CD4-positive, alpha-beta T cell treated with Interleukin-6 at 100 ng/mL for 8 hours (primary cell): ENCODE measurements at places on chromosomes 6 and 20.

DNA sequence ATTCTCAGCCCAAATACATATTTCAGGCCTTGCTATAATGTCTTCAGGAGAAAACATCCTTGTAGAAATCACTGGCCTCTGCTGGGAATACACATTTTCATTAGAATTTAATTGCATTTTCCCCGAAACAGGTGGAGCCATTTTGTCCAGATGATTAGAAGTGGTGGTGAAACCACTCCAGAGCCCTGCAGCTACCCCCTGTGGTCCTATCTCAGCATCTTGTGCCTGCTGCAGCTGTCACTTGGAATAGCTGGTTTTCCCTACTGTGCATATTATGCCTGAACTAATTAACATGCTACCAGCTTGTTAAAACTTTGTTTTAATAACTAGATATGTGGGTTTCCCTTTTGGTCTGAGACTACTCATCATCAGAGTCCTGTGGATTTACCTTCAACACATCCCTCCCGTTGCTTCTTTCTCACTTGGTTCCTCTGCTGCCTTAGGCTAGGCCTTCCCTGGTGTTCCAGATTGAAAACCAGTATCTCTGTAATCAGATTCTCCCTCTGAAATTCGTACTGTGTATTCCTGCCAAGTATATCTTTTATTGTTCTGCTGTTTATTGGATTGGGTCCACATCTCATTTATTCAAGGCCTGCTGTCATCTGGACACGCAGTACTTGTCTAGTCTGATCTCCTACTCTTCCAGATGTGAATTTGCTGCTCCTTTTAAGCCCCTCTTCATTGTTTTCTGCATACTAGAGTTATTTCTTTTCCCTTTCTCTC lies 15.2 kb downstream of the DNAH8 start:
- no peak for DNase-seq

DNA sequence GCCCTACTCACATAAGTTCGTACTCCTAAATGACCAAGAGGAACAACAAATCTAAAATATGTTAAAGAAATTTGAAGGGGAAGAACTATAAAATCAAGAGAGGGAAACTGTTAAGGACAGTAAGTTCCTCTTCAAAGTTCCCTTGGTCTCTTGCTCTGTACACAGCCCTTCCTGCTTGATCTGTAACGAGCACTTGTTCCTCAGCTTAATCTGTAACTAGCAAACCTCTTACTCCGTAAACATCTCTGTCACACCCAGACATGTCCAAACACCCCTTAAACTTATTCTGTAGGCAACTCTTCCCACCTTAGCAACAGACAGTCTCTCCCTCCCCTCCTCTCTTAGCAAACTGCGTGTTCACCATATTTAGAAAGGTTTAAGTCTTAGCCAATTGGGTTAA lies 29.9 kb downstream of the PLN start:
- no peak for DNase-seq

- DNase-seq, result no peak
Measured at GRCh38 chr6:156352861-156353260, 424.3 kb upstream of the ARID1B start.

DNA sequence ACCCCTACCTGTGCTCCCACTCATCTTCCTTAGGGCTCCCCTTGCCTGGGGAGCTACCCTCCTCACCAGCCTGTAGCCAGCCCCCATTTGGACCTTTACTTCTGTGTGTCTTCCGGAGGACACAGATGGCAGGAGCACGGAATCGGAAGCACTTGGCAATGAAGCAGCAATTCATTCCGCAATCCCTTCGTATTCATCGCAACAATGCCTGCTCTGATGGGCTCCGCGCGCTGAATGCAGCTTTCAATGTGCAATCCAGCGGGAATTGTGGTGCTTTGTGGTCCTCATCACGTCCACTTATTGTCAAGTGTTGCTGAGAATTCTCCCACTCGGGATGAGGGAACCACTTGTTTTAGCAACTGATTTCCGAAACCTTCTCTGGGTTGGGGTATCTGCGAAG lies 336.0 kb downstream of the DHX35 start:
- DNase-seq, result no peak

- no peak for DNase-seq
Measured at GRCh38 chr20:10762216-10762615, 88.4 kb upstream of the JAG1 start.

GRCh38 chr6:151240036-151240685 lies 394 bp downstream of the AKAP12 start:
- no peak for DNase-seq

- no peak for DNase-seq
Measured at GRCh38 chr6:157791450-157791849, 31.6 kb upstream of the SNX9 start.

DNA sequence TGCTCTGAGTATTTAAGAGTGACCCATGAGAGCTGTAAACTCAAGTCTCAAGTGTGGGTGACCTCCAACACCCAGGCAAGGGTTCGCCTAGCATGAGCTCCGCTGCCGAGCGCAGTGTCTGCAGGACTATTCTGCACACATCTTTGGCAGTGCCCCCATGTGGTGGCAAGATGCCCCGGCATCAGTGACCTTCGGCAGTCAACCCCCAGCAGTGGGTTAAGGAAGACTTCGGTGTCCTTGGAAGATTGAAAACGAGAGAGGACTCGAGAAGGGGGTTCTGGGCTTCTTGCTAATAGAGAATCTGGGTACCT lies 43.1 kb downstream of the RBM38 start:
- no peak for DNase-seq

DNA sequence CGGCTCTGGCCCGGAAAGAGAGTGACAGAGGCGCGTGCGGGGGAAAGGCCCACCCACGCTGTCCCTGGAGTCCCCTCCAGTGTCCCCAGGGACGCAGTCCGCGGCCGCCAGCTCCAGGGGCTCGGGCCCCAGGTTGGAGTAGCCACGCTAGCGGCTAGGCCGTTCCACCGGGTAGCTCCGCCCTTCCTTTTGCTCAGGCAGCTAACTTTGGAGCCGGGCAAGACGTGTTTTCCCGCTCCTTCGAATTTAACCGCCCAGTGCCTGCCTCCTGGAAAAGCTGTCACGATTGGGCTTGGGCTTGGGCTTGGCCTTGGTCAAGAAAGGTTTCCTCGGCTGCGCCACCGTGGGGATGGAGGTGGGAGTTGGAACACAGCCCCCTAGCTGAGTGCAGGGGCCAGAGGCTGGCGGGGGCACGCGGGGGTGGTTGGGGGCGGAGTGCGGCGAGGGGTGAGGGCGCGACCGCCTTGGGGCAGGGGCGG lies 4.7 kb downstream of the LINC00237 start:
- DNase-seq, result no peak

DNA sequence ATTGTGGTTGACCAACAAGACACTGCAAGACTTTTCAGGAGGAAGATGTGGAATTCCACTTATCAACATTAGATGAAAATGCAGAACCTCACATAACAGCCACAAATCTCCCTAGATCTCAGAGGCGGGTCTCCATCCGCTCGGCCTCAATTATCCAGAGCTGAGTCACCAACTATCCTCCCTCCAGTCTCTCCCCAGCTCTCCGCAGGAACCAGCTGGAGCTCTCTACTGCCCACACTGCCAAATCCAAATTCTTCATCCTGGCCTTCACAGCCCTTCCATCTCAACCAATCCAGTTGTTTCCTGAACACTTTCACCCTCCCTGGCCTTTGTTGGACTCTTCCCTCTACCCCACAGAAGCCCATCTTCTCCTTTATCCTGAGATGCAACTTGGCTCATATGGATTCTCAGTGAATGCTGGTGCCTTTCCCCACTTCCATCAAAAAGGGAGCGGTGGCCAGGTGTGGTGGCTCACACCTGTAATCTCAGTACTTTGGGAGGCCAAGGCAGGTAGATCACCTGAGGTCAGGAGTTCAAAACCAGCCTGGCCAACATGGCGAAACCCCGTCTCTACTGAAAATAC lies 3.5 kb upstream of the TGIF2 start:
- no peak for DNase-seq
